Stimulated activated naive B cell treated with anti-CD40 and anti-IgM and Interleukin-4, amounts not matched to agents 10 μg/mL and 1 μg/mL and 100 μg/mL, for 72 hours (primary cell): ENCODE measurements at places on chromosomes 5 and 9.

DNA sequence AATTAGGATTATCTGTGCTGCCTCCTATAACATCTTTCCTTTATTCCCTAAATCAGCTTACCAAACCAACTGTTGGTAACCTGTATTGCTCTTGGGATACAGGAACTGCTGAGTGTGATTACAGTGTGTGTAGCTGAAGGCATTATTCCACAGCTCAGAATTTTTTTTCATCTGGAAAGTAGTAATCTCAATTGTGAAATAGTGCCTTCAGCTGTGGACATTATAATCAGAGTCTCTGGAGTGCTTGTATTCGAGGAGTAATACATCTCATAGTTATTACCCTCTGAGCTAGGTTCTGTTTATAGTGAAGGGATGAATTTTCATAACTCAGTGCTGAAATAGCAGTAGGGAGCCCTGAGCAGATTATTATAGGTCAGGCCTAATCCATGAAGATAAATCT, 199.5 kb downstream of the MAST4 start:
- DNase-seq = no peak

GRCh38 chr5:169048181-169049125, 252.5 kb downstream of the SLIT3 start:
- no peak for DNase-seq

DNA sequence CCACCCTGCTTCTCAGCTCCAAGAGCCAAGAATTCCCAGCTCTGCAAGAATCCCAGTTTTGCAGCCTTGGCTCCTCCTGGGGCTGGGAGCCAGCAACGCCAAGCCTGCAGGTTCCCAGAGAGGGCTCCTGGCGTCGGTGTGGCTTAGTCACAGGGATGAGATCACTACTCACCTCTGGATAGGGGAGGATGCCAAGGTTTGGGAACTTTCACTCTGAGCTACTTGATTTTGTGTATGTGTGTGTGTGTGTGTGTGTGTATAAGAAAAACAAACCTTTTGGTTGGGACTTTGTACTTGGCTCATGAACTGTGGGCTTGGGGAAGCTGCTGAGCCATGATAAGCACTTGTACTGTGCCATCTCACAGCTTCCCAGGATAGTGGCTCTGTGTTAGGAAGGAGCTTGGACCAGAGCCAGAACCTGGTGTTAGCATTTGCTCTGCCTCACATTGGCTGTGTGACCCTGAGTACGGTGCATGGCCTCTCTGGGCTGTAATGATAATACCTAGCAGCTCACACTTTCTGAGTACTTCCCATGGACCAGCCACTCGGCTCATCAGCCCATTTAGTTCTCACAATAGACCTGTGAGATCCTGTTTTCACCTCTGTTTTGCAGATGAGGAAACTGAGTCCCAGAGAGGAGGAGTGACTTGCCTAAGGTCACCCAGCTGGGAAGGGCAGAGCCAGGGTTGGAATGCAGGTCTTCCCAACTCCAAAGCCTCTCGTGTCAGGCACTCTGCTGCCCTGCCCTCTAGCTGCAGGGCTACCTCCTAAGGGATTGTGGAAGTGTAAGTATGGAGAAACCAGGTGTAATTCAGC, 41.4 kb upstream of the DAB2IP start:
- DNase-seq = no peak

DNA sequence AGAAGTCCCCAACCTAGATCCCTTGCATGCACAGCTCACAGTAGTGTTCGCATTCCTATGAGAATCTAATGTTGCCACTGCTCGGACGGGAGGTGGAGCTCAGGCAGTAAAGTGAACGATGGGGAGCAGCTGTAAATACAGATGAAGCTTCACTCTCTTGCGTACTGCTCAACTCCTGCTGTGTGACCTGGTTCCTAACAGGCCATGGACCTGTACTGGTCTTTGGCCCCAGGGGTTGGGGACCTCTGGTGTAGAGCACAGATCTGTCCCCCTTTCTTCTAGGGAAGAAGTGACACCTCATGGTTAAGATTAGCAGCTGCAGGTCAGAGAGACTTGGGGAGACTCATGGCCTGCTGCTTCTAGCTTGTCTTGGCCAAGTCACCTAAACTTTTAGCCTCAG, 7.1 kb downstream of the ARHGEF28 start:
- no peak for DNase-seq

GRCh38 chr5:143350751-143351602, 52.5 kb downstream of the NR3C1 start:
- no peak for DNase-seq

- DNase-seq = no peak
Observed at GRCh38 chr9:137743695-137744094, 124.9 kb downstream of the EHMT1 start.

- no peak for DNase-seq
Observed at GRCh38 chr5:29378104-29378503, 1815.4 kb upstream of the CDH6 start.

- DNase-seq = no peak
Observed at GRCh38 chr5:180119031-180119902, 47.7 kb upstream of the RNF130 start.

DNA sequence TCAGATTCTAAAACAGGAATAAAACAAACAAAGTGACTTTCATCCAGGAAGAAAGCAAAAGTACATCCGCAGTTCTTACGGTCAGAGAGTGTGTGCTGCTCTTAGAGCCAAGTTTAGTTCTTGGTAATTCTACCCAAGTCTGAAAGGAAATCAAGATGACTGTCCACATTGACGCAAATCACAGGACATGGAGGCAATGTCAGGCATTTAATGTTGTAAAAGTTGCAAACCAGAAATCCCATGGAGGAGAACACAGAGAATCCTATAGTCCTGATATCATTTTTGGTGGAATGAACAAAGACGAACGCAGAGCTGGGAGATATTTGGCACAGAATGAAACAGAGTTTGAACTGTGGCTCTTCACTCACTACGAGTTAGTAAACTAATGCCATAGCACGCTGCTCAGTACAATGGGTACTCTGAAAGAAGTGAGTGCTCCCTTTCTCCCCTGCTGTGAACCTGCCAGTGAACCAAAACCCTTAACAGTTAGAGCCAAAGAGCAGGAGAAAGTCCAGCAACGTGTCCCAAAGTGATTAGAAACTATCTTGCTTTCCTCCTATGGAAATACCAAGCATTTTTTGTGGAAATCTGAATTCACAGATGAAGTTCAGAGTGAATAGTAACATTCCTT, 74.3 kb downstream of the MUSK start:
- no peak for DNase-seq

- no peak for DNase-seq
Observed at GRCh38 chr9:110850401-110851135, 182.0 kb downstream of the MUSK start.

DNA sequence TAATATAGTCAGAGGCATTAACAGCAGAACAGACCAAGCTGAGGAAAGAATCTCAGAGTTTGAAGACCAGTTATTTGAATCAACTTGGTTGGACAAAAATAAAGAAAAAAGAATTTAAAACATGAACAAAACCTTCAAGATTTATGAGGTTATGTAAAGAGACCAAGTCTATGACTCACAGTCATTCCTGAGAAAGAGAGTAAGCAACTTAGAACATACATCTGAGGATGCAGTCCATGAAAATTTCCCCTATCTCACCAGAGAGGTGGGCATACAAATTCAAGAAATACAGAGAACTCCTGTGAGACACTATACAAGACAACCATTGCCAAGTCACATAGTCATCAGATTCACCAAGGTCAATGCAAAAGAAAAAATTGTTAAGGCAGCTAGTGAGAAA, 17.4 kb upstream of the C9orf72 start:
- DNase-seq = no peak

DNA sequence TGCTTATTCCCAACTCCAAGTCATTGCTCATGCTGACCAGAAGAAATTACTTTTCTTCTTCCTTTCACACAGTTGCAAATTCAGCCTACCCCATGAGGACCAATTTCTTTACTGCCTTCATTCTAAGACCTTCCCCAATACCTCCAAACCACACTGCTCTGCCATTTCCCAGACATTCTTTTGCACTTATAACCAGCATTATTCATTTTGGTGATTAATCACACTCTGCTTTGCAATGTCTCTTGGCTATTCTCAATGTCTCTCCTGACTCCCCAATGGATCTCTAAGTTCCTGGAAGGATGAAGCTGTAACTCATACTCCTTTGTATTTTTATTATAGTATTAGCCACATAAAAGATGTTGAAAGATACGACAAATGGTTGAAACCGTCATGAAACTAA, 105.7 kb upstream of the RANBP3L start:
- no peak for DNase-seq

DNA sequence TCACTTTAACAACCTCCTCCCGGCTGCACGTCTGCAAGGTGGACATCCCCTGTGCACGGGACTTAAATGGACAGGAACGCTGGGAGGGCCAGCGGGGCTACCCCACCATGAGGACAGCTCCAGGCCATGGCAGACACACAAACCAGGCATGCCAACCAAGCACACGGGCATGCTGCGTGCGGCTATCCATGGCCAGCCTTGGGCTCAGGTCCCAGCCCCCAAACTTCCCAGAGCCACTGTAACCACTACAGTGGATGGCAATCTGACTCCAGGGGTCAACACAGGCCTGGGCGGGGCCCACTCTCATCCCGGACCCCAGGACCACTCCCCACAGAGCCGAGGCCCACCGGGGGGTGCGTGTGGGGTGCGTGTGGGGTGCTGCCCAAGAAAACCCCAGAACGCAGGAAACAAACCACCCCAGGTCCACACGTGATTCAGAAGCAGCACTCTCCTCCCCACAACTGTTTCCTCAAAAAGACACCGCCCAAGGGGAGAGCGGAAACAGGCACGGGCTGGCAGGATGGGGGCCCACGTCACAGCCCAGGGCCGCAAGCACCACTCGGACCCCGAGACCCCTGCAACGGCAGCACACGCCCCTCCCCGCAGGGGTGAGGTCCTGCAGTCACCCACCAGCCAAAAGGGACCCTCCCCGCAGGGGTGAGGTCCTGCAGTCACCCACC, 7.4 kb downstream of the SLC12A7 start:
- DNase-seq = no peak

DNA sequence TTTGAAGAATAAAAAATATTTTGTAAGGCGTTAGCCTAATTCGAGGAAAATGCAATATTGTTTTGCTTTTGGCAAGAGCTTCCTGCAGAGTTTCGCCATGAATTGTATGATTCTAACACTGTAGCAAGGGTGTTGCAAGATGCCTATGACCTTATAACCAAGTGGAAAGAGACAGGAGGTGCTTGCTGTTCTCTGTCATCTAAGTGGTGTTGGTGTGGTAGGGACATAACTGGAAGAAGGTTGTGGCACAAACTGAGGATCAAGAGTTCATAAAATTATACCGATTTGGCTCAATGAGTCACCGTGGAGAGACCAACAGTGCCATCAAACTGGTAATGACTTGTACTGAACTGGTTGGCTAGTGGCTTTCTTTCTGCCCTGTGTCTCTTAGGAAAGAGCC, 6.3 kb downstream of the STC2 start:
- DNase-seq = no peak

GRCh38 chr9:27468462-27469110, 55.5 kb upstream of the IFNK start:
- no peak for DNase-seq

DNA sequence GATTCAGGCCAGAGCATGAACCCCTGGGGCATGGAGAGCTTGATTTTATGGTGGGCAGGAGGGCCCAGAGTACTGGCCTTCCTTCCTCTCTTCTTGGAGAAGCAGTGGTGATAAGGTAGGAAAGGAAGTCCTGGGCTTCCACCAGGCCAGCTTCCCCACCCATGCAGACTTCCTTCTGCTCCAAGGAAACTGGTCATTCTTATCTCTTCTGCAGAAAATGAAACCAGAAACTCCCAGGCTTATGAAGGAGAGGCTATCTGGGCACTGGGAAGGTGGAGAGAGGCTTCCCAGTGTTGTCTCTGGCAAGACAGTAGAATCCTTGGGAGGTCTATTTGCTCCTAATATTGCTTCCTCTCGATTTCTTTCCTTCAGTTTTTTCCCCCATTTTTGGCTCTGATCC, 110.5 kb upstream of the EQTN start:
- no peak for DNase-seq

GRCh38 chr5:35484241-35484640, 133.4 kb upstream of the SPEF2 start:
- DNase-seq = no peak

GRCh38 chr9:136681945-136682699, 5.1 kb downstream of the AGPAT2 start:
- no peak for DNase-seq

DNA sequence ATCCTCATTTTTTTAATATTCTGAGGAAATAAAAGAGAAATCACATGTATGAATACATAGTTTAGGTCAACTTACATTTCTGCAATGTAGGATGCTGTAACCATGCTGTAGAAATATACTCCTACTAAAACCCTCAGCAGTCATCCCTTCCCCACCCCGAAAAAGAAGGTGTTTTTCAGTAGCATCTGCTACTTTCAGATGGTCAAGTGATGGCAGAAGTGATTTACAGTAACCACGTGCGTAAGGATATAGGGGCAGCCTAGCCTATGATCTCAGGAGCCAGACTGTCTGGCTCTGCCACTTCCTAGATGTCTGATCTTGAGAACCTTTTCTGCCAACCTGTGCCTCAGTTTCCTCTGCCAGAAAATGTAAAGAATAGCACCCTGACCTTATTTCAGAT, 26.0 kb upstream of the SYK start:
- DNase-seq = no peak

- DNase-seq = no peak
Observed at GRCh38 chr5:150408231-150408943, 4.3 kb downstream of the CD74 start.

- no peak for DNase-seq
Observed at GRCh38 chr9:108496846-108497245, 358.9 kb downstream of the ACTL7B start.

DNA sequence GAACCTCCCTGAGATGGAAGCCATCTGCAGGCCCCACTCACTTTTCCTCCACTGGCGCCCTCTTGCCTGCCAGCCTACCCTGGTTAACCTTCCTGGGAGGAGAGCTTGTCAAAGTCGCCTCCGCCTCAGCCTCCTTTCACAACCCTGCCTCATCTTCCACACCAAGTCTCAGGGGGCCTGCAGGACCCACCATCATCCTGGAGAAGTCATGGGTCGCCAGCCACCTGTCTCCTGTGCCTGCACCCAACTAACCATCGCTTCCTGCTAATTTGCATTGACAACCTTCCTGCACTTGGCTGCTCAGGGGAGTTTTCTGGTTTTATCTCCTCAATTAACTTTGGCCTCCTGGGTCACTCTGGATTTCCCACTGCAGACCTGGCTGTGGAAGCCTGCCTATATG, 52.8 kb upstream of the GRHPR start:
- DNase-seq = peak; percentile 72

- DNase-seq = no peak
Observed at GRCh38 chr9:133275105-133276000, at the start of gene ABO. Gene ABO (minus strand): TSS chr9:133275201.

GRCh38 chr5:154334406-154335064, 111.3 kb upstream of the SAP30L start:
- no peak for DNase-seq

GRCh38 chr5:25500635-25501034, 855.9 kb upstream of the CDH10 start:
- no peak for DNase-seq
